ENCODE measurements at places on chromosomes 16 and 17.

GRCh38 chr17:79340333-79341221, 266.0 kb downstream of the ENGASE start:
- DNase-seq: no peak

- no peak for DNase-seq
Observed at GRCh38 chr16:51507286-51507685, 356.2 kb upstream of the SALL1 start.

- no peak for DNase-seq
Observed at GRCh38 chr16:12392585-12393091, 411.0 kb downstream of the CPPED1 start.

DNA sequence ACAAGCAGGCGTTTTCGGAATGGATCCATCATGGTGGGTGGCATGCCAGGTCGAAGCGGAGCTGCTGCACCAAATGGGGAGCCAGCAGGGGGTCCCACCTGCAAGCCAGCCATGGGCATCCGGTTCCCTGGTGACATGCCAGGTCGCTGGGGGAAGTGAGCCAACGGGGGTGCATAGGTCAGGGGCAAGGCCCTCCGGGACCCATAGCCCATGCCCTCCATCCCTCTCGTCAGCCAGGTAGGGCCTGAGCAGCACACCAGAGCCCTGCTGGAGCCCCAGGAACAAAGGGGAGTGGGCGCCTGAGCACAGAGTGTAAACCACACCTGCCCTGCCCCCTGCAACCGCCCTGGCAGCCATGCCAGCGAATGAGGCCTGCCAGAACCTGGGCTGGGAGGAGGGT, 5.0 kb downstream of the SMARCD2 start:
- DNase-seq: no peak

DNA sequence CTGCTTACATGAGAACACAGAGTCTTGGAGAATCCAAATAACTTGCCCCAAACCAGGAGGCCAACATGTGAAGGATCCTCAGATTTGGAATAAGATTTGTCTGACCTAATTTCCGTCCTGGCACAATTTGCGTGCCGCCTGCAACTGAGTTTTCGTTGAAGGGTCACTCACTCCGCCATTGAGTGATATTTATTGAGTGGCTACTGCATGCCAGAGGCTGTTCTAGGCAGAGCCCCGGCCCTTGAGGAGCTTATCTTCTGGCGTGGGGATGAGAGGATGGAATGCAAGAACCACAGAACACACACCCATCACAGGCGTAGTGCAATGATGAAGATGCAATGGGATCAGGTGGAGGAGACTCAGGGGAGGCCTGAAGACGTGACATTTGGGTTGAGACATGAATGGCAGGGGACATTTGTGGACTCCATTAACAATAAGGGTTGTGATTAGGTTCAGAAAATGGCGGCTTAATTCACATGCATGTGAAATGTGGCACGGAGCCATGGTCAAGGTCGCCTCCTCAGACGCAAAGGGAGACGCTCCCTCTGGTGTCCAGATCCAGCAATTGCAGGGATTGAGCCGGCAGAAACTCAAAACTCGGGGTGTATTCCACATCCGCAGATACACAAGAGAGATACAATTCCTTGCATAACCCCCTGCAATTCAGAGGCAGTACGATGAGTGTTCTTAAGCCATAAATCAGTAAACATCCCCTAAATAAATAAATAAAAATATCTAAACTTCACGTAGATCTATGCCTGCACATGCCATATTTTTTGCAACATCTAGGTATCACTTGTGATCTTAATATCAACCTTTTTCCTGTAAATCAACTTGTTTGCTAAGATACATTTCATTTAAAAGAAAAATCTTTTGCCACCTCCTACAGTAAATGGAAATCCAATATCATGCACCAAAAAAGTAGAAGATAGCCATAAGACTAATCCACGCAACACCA, 57.9 kb upstream of the CACNG4 start:
- peak; percentile 42 for DNase-seq

DNA sequence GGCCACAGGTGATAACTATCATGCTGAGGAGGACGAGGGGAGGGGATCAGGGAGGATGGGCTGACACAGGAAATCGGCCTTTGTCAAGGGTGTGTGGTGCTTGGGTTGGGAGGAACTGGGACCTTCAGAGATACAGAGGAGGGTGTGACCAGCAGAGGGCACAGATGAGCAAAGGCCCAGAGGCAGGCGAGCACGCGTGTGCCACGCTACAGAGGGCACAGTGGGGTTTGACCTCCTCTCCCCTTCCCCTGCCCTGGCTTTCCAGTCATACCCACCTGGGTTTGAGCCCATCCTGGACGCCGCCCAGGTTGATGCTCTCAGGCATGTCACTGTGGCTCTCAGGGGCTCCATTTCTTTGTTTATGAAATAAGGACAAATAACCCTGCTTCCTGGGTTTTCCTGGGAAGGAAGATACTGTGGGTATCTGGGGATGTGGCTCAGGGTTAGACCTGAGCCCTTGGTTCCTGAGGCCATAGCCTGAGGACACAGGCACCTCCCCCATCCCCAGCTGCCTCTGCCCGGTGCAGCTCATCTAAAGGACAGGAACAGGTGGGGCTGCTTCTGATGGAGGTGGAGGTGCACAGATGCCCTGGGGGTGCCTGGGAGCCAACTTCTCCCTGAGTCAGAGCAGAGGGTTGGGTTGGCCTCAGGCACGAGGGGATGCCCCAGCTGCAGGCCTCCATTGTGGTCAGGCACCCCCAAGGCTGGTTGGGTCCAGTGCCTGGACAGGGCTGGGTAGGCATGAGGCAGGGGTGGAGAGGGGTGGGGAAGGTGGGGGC, 51.8 kb downstream of the BEAN1 start:
- peak; percentile 76 for DNase-seq

DNA sequence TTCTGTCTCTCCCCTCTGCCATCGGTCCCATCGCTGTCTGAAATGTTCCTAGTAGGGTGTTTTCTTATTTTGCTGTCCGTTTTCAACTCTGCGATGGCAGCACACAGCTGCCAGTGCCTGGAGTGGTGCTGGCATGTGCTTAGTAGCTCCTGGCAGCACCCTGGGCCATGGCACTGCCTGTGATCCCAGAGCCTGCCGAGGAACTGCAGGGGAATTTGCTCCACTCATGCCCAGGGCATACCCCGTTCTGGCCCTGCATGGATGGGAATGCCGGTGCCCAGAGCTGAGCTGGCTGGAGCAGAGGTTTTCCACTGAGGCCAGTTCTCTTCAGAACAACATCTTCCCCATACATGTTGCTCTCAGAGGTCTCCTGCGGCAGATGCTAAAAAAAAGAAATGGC, 43.1 kb downstream of the GPT2 start:
- no peak for DNase-seq

DNA sequence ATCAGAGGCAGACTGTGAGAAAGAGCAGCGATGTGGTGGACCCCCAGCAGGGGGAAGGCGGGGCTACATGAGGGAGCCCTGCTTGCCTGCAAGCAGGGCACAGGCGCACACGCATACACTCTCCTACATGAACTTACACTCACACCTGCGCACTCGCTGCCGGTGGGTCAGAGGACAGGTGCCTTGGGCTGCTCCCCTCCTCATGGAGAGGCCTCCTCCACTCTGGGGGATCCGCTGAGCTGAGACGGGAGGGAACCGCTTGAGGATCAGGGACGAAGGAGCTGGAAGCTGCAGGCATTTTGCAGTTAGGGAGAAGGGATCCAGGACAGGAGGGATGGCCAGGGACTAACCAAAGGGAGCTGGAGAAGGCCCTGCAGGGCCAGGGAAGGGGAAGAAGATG, 14.2 kb downstream of the OSBPL7 start:
- DNase-seq: no peak

GRCh38 chr17:37813751-37814150, 68.9 kb upstream of the HNF1B start:
- no peak for DNase-seq

DNA sequence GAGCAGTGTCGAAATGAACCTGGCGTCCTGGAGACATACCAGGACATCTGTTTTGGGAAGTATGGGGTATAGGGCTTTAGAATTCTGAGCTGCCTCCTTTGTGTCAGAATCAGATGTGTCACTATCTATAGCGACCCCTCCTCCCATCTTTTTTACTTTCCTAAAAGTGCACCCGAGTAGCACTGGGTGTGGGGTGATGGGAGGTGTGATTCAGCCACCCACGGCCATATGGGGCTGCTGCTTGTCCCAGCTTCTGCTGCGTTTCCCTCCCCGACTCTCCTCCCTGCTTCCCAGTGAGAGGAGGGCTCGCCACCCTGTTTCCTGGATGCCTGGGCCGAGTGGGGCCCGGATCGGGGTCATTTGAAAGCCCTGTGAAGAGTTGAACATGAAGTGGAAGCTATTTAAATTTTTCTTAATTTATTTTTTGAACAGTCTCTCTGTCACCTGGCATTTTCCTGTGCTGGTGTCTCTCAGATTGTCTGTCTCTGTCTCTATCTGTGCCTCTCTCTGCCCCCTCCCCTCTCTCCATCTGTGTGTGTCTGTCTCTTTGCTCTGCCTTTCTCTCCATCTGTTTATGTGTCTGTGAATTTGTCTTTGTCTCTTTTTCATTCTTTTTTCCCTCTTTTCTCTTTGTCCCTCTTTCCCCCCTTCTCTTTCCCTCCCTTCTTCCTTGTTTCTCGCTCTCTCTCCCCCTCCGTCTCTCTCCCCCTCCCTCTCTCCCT, 638.8 kb upstream of the EEF2KMT start:
- DNase-seq: no peak

DNA sequence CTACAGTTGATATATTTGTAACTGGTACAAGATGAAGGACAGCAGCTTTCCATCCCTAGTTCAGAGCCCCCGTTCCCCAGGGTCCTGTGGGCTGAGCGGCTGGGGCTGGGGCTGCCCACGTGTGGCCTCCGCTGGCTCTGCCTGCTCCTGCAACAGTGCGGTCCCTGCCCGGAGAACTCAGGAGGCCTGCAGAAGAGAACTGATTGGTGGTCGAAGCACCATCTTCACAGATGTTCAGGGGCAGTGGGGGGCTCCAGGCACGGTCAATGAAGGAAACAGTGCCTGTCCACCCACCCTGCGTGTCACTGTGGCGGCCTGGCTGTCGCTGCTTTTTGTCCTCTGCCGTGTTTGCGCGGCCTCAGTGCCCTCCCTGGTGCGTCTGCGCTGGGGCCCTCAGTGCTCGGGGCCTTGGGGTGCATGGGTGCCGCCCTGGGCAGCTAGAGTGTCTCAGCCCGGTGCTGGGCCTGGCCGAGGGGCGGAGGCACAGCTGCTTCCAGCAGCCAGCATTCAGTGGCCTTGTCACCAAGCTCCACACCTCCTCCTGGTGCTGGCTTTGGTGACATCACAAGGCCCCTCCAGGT, 4.2 kb upstream of the NUDT16L1 start:
- no peak for DNase-seq

- DNase-seq: no peak
Observed at GRCh38 chr16:3038896-3039295, 2.2 kb upstream of the BICDL2 start.

- DNase-seq: peak; percentile 92
Observed at GRCh38 chr17:82292251-82293154, 19.0 kb upstream of the CSNK1D start.

- no peak for DNase-seq
Observed at GRCh38 chr16:89117227-89117974, 23.7 kb downstream of the ACSF3 start.

GRCh38 chr17:7943291-7943690, 11.3 kb downstream of the CNTROB start:
- DNase-seq: no peak

DNA sequence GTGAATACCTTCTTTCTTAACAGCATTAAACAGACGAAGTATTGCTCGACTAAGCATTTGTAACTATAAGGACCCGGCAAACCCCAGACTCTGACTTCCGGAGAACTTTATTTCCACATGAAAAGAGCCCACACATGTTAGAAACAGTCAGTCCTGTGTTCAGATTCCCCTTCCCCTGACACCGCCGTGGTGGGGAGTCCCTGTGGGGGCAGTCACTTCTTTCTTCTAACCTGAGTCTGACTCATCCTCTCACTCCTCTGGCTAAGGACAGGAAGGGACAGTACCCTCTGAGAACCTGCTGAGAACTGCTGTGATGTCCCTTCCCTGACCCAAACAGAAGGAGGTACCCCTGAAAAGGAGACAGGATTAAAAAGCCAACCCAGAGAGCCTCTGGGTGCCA, 165.1 kb downstream of the XYLT1 start:
- no peak for DNase-seq

DNA sequence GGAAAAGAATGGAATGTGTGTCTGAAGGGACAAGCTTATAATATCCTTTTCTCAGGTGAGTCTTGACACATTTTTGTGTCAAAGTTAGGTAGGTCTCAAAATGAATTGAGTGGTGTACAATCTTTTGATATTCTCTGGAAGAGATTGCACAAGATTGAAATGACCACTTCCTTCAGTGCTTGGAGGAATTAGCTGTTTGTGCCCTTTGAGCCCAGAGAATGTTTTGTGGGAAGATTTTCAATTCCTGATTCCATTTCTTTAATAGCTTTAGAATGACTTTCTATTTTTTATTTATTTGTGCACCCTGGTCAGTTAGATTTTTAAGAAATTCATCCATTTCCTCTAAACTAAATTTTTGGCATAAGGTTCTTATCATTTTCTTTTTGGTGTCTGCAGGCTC, 1.6 kb upstream of the CCL13 start:
- DNase-seq: no peak

- DNase-seq: no peak
Observed at GRCh38 chr17:55336426-55336825, 71.7 kb downstream of the HLF start.

GRCh38 chr17:61806081-61806828, 57.1 kb downstream of the BRIP1 start:
- DNase-seq: no peak

GRCh38 chr17:81240761-81241160, 1.6 kb downstream of the NDUFAF8 start:
- DNase-seq: no peak

GRCh38 chr16:16868727-16869126, 489.8 kb downstream of the NPIPA7 start:
- no peak for DNase-seq

GRCh38 chr16:22857296-22858025, 43.5 kb downstream of the HS3ST2 start:
- no peak for DNase-seq

GRCh38 chr17:79650283-79650682, 39.4 kb upstream of the RBFOX3 start:
- no peak for DNase-seq

DNA sequence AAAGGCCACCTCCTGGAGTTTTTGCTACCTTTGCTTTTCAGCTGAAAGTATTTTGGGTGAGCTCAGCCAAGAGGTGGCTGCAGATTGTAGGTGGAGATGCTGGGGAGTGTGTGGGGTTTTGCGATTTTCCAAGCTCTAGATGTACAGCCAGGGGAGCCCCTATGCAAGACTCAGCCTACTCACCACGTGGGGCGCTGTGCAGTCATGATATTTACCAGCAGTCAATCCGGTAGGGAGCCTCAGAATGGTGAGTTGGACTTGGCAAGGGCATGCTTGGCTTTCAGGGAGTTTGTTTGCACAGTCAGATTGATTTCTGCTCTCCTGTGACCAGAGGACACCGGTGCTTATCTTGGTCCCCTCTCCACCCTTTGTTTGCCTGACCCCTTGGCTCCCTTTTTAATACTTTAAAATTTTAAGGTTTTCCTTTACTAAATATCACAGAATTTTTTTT, 175.3 kb downstream of the UTP18 start:
- DNase-seq: peak; percentile 51

- no peak for DNase-seq
Observed at GRCh38 chr17:57481910-57482391, 225.6 kb downstream of the MSI2 start.
